ENCODE measurements at places on chromosomes 16 and 17.
A peak's percentile ranks its signal among the peaks of the same experiment; 100 is the strongest.

DNA sequence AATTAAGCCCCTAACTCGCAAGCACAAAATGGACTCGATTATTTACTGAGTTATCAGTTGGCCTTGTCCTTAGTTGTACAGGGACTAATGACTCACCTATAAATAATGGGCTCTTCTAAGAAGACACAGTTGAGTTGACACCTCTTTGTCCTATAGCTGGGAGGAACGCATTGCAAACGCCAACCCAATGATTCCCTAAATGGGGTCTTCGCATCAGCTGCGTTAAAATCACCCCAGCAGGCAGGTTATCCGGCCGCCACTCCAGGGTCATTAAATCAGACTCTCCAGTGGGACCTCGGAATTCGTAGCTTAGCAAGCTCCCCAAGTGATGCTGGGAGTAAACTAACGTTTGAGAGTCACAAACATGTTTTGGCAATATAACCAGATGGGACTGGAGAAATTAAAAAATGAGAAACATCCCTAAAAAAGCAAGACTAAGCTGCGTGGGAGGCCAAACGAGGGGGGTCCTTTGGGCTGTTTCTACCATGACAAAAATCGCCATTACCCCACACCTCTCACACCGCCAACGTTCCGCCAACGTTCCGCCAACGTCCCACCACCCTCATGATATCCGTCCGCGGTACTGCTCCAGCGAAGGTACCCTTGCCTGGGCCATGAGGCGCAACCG, 932 bp upstream of the NFE2L1 start:
- no peak for DNase-seq

GRCh38 chr16:54351171-54351570, 64.6 kb upstream of the IRX3 start:
- DNase-seq = no peak

GRCh38 chr17:81242421-81243332, 3.6 kb downstream of the NDUFAF8 start:
- DNase-seq = no peak

DNA sequence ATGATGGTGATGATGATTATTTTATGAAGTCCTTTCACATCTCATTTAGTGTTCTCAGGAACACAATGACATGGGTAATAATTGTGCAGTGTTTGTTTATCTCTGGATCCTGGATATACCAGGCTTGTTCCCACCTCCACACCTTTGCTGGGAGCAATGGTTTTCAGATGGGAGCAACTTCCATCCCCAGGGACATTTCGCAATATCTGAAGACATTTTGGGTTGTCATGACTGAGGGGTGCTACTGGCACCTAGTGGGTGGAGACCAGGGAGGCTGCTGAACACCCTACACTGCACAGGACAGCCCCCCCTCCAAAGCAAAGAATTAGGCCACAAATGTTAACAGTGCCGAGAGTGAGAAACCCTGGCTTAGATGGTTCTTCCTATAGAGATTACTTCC, 13.5 kb upstream of the SALL1 start:
- DNase-seq = no peak

GRCh38 chr17:76208120-76208519, 32.2 kb downstream of the RNF157 start:
- DNase-seq = no peak

DNA sequence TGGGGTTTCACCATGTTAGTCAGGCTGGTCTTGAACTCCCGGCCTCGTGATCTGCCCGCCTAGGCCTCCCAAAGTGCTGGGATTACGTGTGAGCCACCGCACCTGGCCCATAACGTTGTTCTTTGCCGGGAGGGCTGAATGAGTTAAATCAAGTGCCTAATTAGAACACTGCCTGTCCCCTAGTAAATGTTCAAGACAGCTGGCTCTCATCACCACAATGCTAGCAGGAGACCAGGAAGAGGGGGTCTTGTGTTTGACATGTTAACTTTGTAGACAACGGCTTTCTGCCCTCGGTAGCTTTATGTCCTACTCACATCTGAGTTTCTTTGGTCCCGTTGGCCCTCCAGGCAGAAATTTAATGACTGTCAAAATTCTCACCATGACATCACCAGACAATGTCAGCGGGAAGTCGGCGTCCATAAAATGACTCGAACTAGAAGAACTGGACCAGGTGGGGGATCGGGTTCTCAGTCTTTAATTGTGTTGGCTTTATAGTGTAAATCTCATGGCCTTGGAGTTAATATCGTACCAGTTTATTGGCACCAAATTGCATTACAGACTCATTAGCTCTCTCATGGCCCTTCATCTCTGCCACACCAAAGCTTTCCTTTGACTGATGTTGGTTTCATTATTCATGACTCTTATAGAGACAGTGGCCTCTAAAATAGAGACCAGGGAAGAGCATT, 11.4 kb upstream of the ITPRIPL2 start:
- no peak for DNase-seq

- DNase-seq = no peak
These were observed 27.0 kb downstream of the RSL1D1 start for GRCh38 chr16:11824362-11824761.

DNA sequence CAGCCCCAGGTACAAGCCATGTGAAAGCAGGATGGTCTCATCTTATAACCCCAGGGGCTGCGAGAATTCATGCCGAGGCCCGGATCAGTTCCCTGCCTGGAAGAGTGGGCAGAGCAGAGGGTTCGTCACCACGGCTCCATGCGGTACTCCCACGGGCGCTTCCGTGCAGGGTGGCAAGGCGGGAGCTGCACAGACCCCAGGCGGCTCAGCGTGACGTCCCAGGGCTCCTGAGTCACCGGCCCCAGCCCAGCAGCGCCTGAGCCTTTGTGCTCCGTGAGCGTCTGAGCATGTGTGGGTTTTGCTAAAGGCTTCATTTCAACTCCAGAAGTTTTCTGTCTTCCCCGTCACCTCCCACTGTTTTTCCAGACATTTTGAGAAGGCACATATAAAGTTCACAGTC, 71.2 kb upstream of the CHMP6 start:
- no peak for DNase-seq

DNA sequence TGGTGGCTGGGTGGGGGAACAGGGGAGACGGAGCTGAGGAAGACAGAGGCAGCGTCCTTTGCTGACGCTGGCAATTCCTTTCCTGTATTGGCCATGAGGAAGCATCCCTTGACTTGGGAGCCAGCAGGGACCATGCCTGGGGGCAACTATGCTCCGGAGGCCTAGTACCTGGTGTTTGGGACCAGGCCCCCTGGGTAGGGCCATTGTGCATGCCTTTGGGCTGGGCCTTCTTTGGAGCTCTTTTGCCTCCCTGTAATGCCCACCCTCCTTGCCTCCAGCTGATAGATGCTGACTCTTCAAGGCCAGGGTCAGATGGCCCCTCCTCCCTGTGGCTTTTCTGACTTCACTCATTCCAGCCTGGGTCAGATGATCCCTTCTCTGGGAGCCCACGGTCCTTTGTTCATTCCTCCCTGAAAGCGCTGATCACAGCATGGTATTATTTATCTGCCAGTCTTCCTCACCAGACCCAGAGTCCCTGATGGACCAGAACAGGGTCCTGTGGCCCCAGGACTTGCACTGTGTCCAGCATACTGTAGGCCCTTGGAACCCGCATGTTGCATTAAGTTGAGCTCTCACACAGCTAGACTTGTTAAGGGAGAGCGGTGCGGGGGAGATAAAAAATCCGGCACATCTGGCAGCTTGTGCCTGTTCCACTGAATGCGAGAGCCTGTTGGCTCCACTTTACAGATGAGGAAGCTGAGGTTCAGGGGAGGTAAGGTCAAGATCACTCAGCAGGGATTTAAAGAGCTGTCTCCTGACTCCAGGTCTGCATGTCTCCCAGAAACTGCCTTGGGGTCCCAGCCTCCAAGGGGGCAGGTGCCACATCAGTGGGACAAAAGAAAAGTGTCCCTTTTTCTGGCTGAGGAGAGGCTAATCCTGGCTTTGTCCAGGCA, 2.9 kb downstream of the STARD3 start:
- DNase-seq = no peak

GRCh38 chr16:4133897-4134372, 17.7 kb upstream of the ADCY9 start:
- DNase-seq = no peak

GRCh38 chr17:27413315-27413714, 42.9 kb upstream of the KSR1 start:
- DNase-seq = no peak

- no peak for DNase-seq
These were observed 130.4 kb downstream of the ABCC12 start for GRCh38 chr16:48025359-48025758.

- DNase-seq = peak; percentile 76
These were observed 35.8 kb upstream of the BCAS3 start for GRCh38 chr17:60641810-60642220.
